ENCODE measurements at places on chromosomes 3 and 15.

DNA sequence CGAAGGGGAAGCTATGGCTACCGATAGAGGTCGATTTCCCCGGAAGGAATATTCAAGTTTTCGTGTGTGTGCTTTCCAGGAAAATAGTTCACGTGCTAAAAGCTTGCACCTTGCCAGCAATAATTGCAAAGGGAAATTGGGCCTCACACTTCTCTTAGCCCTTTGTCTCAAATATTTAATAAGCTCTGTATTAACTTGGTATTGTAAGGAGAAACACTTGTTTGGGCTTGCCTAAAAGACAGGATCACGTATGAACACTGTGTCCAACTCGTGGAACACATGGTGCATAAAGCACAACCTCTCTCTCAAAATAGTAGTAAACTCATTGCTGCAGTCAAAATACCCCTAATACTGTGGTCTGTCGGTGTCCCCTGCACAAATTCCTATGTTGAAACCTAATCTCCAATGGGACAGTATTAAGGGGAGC, 352 bp upstream of the TMF1 start:
- DNase-seq: no peak

- DNase-seq: no peak
Measured at GRCh38 chr15:101326026-101326315, 30.9 kb upstream of the SNRPA1 start.

- DNase-seq: no peak
Measured at GRCh38 chr15:73318463-73319351, 50.1 kb downstream of the HCN4 start.

- peak; percentile 9 for DNase-seq
Measured at GRCh38 chr15:35751413-35752133, 205.6 kb upstream of the DPH6 start.

DNA sequence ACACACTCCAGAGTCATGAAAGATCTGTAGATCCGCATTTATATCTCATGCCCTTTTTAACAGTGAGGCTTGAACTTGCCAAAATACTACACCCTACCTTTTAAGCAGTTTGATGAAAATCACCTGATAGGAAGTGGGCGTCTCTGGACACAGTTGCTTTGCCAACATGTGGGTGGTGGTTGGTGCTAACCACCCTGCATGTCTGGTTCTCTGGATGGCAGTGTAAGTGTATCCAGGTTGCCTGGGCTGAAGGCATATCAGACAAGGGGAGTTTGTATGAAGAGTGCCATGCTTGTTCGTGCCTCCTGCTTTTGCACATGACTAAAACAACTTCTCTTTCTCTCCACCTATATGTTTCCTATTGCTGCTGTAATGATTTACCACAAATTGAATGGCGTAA, 159.6 kb downstream of the GHSR start:
- peak; percentile 1 for DNase-seq

GRCh38 chr3:55947406-55947805, 460.3 kb upstream of the WNT5A start:
- no peak for DNase-seq

- DNase-seq: no peak
Measured at GRCh38 chr3:30399394-30400181, 206.8 kb upstream of the TGFBR2 start.

- no peak for DNase-seq
Measured at GRCh38 chr3:16618721-16619120, 13.5 kb upstream of the DAZL start.

- no peak for DNase-seq
Measured at GRCh38 chr15:42483677-42484076, 7.3 kb downstream of the ZNF106 start.

- no peak for DNase-seq
Measured at GRCh38 chr3:116388867-116389385, 56.4 kb downstream of the LSAMP start.

DNA sequence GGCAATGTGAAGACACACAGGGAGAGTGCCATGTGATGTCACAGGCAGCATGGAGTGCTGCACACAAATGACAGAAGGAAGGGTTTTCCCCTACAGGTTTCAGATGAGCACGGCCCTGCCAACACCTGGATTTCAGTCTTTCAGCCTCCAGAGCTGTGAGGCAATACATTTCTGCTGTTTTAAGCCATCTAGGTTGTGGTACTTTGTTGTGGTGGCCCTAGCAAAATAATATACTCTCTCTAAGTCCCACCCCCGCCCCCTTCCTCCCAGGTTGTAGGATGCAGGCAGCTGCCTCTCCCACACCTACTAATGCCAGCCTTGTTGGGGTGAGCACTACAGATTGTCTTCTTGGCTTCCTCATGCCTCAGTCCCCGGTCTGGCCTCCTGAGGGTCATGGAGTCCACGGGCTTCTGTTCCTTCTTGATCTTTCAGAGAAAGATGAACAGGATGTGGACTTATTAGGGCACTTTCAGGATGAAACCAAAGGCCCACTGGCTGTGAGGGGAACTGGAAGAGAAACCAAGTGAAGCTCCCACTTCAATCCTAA, 180.0 kb downstream of the CD47 start:
- no peak for DNase-seq

DNA sequence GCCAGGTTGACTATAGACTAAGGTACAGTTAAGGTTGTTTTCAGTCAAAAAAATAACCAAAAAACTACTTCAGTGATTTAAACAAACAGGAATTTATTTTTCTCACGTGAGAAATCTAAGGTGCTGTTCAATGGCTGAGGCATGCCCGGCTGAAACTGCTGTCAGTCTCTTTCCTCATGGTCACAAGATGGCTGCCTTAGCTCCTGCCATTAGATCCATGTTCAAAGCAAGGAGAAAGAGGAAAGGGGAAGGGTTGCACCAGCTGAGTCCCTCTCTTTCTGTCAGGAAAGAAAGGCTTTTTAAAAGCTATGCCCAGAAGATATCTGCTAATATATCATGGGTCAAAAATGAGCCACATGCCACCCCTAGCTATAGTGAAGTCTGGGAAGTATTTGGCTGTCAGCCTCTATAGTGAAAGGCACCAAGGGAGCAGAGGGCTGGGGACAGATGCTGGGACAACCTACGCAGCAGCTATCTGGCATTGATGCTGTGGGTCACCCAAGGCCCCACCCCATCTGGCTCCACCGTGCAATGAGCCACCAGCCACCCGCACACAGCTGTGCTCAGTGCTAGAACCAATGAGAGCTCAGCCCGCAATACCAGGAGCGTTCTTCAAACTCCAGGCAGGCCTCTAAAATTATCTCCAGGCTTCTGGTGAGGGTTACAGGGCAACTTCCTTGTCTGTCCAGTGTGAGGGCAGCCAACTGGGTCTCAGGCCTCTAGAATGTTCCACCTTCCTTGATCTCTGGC, 64.7 kb upstream of the GATA2 start:
- DNase-seq: no peak

DNA sequence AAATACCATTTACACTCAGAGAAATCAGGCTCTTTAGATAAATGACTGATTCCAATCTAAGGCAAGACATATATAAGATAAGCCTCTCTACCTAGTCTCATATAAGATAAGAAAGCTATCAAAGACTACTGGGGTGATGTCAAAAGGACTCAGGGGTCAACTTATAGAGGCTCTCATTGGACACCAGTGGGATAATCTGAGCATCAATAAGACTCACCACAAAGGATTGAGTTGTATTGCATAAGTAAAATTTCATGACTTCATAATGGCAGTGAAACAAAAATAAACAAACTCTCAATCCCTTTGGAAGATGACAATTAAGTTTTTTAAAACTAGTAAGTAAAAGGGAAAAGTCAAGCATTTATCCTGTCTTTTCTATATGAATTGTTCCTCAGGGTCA, 317.8 kb downstream of the SHQ1 start:
- no peak for DNase-seq

GRCh38 chr3:192687488-192688152, 39.7 kb downstream of the FGF12 start:
- DNase-seq: no peak

DNA sequence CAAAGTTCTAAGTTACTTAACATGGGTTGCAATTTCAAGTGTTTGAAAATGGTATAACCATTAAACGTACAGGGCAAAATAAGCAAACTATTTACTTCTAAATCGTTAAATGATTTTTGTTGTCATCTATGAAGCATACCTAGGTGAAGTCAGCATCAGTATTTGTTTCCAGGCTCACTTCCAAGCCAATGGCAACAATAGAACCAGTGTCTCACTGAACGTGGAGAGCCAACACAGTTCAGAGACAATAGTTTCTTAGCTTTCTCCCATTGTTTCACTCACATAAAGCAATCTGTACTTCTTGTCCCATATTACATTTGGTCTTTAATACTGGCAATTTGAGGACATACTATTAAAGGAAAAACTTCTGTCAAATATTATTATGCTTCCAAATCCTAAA, 397.2 kb downstream of the MECOM start:
- DNase-seq: no peak

GRCh38 chr3:127483005-127483641, 107.4 kb downstream of the TPRA1 start:
- no peak for DNase-seq

DNA sequence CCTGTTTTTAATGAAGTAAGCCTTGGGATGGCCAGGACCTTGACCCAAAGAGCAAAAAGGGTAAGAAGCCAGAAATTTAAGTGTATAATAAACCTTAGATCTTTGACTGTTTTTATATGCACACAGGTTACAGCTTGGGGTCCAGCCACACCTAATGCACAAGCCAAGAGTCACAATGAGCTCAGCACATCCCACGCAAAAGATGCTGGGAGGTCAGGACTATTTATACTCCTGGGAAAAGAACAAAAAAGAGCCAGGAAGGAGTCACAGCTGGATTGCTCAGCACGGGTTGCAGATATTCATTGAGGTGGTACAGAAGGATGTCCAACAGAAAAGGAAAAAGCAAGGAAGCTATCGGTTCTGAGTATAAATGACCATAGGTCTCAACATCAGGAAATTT, 536.3 kb downstream of the NTRK3 start:
- DNase-seq: no peak

DNA sequence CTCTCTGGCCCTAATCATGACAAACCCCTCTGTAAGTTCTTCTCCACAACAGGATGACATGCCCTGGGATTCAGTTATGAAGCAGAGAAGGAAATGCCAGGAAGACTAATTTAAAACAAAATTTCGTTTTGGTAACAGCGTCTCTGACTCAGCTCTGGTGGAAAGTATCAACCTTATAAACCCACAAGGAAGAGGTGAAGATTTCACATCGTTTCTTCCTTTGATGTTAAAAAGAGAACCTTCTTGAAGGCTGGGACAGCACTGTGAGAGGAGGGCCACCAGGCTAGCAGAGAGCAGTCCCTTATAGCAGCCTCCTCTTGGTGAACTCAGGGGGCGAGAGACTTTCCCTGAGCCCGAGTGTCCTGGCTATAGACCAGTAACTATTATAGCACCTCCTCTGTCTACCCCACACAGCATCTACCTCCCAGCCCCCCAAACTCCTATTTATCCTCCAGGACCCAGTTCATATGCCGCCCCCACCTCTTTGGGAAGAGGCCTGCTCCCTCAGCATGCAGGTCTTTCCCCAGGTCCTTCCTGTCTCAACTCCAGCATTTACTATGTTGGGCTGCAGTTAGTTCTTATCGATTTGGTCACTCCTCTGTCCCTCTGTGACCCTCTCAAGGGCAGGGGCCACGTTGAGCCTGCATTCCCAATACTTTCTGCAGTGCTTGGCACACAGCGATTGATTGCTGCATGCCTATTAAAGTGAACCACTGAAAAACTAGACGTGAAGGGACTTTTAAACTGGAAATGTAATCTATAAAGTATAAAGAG, 321.5 kb upstream of the ICE2 start:
- no peak for DNase-seq

GRCh38 chr3:184584464-184584891, 22.9 kb downstream of the EPHB3 start:
- no peak for DNase-seq

- no peak for DNase-seq
Measured at GRCh38 chr3:127744253-127744815, 71.6 kb downstream of the ABTB1 start.

GRCh38 chr3:23761440-23761896, 44.3 kb upstream of the UBE2E1 start:
- DNase-seq: no peak

DNA sequence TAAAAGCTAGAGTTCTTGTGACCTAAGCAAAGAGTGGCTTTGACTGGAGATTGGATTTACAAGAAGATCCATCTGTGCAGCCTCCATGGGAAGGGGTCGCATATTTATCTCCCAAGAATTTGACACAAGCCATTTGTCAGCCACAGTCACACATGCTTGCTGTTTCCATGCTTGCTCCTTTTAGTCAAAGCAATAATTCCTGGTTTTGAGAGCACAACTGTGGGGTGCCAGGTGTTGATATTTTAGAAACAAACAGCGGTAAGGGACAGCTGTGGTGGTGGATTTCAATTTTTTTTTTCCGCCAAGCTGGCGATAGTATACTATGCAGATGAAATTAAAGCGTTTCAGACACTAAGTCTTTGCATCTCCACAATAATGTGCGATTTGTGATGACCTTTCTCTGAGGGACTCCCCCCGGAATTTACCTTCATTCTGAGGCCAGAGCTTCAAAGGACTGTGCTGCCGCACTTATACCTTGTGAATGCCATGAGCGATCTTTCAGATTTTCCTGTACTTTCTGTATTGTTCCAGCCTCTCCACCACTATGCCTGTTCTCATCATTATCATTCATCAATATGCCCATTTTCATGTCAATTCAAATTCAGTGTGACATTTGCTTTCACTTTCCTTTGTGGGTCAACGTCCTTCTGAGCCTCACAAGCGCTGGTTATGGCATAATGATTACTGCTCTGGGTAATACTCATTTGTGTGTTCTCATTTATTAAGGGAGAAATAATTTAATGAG, 108.2 kb upstream of the KBTBD8 start:
- DNase-seq: no peak

GRCh38 chr3:101548527-101549105, 13.1 kb upstream of the TRMT10C start:
- no peak for DNase-seq
